Vagina (tissue), 2 donors: ENCODE measurements at places on chromosomes 1 and 21.

DNA sequence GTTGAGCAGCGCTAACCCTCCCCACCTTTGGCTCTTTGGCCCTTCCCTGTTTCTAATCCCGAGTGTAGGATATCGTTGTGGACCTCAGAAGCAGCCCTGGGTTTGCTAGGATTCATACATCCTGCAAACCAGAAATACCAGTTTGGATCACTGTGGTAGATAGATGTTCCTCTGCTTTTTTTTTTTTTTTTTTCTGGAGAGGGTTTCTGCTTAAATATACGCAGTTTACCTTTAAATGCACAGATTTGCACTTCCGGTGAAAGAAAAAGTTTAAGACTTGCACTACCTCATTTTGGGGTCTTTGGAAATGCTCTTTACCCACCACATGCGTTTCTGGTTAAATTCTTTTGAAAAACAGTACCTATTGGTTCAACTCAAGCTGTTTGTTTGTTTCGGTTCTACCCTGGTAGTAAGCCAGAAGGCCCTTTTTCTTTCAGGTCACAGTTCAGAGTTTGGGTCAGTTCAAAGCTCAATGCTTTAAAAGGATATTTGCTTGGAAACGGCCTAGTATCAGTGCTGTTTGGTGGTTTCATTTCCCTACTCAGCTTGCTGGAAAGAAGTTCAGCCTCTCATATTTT, 908 bp downstream of the DDI2 start:
- DNase-seq: no peak

DNA sequence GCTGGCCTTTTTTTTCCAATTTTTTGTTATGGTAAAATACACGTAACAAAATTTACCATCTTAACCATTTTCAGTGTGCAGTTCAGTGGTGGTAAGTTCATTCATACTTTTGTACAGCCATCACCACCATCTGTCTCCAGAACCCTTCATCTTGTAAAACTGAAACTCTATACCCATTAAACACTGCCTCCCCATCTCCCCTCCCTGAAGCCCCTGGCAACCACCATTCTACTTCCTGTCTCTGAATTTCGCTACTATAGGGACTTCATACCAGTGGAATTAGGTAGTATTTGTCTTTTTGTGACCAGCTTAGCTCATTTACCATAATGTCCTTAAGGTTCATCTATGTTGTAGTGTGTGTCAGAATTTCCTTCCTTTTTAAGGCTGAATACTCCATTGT, 8.7 kb downstream of the PKNOX1 start:
- DNase-seq: no peak

GRCh38 chr1:63276624-63277023, 45.7 kb upstream of the FOXD3 start:
- DNase-seq: no peak

- DNase-seq: no peak
These were observed 6.5 kb downstream of the BLACAT1 start for GRCh38 chr1:205449254-205449749.

GRCh38 chr1:99869723-99870122, 19.6 kb downstream of the AGL start:
- no peak for DNase-seq

GRCh38 chr1:6384962-6385361, 8.6 kb downstream of the ACOT7 start:
- DNase-seq: no peak

DNA sequence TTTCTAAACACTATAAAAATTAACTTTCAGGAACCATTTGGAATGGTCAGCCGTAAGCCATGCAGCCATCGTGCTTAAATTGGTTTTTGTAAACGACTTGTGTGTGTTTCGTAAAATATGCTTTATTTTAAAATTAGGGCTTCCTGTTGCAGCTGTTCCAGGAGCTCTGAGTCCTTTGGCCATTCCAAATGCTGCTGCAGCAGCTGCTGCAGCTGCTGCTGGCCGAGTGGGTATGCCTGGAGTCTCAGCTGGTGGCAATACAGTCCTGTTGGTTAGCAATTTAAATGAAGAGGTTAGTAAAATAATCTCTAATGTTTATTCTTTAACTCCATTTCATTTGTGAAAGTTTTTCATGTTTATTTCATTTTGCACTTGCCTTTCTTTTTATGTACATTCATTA, 83.1 kb downstream of the PTBP2 start:
- no peak for DNase-seq

- DNase-seq: no peak
These were observed 31.5 kb downstream of the OLIG1 start for GRCh38 chr21:33101300-33101911.

GRCh38 chr21:46046471-46046870, 51.4 kb upstream of the COL6A2 start:
- no peak for DNase-seq

- DNase-seq: no peak
These were observed 12.2 kb upstream of the TRNP1 start for GRCh38 chr1:26981146-26981846.

GRCh38 chr1:31799895-31800673, 15.7 kb downstream of the SPOCD1 start:
- DNase-seq: peak; percentile 67

- no peak for DNase-seq
These were observed 3.3 kb downstream of the CSRP1 start for GRCh38 chr1:201503397-201504176.

- DNase-seq: no peak
These were observed at the start of gene PEA15 for GRCh38 chr1:160205242-160206035. TSS of gene PEA15 (plus strand) at chr1:160205384. CDS start at chr1:160211545, 6,161 bp downstream.

GRCh38 chr1:168343566-168343965, 62.9 kb downstream of the TBX19 start:
- DNase-seq: no peak

GRCh38 chr1:45976623-45977022, 155.8 kb downstream of the PIK3R3 start:
- no peak for DNase-seq

DNA sequence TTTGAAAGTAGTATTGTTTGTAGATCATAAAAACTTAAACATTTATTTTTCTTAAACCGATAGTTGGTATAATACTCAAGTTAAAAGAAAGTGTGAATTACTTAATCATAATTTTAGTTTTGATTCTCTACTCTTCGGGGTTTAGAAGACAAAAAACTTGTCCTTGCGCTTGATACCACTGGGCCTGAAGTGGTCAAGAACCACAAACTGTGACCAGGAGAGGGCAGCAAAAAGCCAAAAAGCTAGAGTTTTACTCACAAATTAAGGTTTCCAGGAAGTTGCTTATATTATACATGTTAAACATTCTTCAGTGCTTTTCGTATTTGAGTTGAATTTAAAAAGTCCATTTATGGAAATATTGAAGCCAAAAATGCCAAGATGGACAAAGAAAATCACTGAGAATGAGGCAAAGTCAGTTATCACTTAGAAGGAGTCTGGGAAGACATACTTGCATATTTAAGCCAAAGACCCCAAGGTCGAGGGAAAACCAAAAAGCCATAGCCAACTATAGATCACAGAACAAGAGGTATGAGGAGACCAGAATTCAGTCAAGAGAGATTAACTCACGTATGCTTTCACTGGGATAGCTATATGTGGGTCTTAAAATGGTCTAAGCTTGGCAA, 34.2 kb downstream of the EFCAB7 start:
- no peak for DNase-seq

- no peak for DNase-seq
These were observed 21.5 kb upstream of the ARHGAP29 start for GRCh38 chr1:94258873-94259331.

DNA sequence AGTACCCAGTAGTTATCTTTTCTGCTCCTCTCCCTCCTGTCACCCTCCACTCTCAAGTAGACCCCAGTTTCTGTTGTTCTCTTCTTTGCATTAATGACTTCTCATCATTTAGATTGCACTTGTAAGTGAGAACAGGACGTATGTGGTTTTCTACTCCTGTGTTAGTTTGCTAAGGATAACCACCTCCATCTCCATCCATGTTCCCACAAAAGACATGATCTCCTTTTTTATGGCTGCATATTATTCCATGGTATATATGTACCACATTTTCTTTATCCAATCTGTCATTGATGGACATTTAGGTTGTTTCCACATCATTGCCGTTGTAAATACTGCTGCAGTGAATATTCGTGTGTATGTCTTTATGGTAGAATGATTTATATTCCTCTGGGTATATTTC, 1346.5 kb downstream of the MRPL39 start:
- no peak for DNase-seq

DNA sequence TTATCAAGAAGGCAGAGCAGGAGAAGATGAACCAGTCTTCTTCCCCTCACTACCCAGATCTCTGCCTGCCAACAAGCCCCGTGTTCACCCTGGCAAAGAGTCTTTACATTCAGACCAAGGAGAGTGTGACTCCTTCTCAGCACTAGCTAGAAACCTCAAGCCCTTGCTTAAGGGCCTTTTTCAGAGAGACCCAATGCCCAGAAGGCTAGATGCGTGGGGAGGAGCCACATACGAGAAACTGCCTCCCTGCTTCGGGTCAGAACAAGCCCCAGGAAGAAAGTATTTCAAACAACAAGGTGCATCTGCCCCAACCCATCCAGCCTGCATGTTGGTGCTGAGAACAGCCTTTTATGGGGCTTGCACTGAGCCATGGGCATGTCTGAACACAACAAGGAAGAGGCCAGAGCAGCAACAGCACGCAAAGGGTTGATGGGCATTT, 152.7 kb upstream of the CAMK1G start:
- DNase-seq: no peak

DNA sequence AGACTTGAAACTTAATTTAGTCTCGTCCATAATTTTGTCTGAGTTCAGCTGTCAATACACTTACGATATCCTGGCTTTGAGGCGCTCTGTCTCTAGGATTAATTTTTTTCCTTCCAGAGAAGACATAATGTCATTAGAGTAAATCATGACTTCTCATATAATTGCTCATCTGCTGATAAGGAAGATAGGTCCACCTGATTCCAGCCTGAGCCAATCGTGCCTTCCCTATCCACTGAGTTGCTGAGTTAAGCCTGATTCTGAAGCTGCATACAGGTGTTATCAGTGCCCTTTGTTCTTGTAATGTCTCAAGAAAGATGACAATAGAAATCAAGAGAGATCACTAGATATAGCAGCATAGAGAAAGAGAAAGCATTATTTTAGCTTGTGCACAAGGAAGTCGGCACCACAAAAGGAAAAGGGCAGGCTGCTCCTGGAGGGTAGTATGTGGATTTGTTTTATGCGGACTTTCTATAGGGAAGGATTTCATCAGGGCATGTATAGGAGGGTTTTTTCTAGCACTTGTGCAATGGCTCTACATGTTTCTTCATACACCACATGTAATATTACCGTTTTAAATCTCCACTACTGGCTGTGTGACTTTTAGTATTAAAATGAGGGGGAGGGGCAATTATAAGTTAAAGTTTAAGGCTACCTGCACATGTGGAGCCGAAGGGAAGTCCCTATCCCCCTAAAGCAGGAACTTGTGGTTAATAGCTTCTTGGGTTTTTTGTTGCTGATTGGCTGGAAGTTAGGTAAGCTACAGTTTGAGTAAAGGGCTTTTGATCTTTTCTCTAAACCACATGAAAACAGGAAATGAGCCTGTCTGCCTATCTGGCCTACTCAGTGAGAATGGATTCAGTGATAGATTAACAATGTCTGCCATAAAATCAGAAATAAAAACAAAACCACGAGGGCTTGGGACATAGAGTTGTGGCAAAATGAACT, 133.4 kb downstream of the PLPPR5 start:
- DNase-seq: no peak

DNA sequence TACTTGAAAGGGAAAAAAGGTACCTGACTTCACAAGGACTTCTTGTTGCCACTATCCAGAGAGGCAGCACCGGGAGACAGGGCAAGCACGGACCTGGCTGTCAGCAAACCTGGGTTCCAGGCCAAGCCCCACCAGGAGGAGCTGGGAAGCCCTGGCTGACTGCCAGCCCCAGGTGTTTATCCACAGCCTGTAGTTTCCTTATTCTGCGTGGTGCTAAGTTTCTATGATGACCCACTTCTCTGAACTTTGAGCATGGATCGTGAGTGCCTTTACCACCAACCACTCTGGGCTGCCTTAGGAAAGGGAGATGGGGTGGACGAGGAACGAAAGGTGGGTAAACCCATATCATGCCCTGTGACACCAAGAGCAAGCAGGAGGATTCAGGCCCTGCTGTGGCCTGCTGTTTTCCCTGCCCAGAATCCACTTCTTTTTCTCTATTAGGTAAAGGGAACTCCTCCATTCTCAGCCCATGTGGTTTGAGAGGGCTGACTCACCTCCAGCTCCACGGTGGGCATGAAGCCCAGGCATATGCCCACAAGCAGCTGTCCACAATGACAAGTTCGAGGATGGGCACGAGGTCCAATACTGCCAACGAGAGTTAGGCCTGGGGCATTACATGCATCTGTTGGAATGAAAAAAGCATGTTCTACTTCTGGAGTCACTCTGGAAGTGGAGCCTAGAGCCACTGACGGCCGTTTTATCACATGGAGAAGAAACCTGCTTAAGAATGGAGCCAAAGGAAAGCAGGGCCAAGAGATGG, 20.3 kb downstream of the TSPAN2 start:
- no peak for DNase-seq

DNA sequence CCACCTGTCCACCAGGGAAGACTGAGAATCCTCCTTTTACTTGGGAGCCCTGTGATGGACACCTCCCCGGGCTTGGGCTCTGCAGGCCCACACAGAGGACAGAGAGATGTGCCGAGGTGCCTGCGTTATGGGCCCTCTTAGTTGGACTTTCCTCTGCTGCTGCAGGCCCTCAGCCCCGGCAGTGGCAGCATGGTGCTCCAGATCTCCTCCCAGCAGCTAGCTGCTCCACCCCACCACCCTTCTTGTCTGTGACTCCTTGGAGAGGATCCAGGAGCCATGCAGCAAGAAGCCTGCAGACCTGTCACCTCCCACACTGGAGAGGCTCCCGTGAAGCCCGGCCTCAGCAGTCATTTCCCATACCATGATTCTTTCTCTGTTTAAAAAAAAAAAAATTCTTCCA, 27.4 kb downstream of the PHGDH start:
- no peak for DNase-seq

DNA sequence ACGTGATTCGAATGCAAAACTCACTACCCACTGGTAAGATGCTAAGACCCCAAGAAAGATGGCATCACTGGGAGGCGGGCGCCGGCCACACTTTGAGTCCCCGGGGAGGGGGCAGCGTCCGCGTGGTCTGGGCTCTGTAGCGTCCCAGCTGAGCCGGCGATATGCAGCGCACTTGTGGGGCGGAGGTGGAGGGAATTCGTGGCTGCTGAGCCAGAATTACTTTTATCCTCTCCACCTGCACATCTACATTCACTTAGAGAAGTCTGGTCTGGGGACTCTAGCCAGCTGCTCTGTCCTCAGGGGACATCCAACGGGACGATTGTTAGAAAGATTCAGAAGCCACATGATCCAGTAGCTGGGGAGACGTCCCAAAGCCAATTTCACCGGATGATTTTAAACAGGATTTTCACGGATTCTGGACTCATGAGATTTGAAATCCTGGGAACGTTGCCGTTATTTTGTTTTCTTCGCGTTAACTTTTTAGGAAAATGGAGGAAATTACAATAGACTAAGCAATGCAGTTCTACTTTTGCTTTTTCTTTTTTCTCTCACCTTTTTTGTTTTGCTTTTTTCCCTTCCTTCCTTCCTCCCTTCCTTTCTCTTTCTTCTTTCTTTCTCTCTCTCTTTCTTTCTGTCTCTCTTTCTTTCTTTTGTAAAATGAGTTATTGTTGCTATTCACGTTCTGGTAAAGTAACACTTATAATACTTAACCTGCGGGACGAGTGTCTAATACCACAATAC, 1.3 kb downstream of the JAM2 start:
- no peak for DNase-seq
